ENCODE measurements at places on chromosomes 1 and 21.

DNA sequence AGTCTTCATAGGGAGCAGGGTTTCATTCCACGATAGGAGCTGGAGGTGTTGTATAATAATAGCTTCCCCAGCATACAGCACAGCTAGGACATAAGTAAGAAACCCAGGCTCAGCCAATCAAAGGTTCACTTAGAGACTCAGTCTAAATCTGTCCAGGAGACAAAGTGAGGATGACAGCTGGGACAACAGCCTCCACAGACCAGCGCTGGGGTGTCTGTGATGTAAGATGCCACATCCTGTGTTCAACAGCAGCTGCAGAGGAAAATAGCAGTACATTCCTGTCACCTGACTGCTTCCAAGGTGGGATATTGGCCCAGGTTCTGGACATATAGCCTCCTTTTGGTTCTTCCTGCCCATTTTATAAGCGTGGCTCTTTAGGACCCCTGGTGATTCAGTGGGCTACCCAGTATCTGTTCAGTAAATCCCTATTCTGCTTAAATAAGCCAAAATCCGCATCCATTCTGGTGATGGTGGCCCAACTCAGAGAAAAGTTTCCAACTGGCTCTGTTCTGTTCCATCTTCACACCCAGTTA is 176.8 kb upstream of the SYT6 start:
- DNase-seq = peak; percentile 32

DNA sequence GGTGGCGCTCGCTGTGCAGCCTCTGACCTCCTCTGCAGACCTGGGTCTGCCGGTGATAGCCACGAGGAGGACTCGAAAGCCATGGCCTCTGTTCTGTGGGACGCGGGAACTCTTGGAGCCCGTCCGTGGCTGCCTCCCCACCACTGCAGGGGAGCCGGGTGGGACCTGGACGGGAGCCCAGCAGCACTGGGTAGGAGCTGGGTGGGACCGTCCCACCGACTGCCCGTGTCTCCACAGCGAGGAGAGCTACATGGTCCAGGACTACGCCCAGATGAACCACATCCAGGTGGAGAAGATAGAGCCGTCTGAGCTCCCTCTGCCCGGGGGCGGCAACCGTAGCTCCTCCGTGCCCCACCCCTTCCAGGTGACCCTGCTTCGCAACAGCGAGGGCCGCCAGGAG is 23.7 kb downstream of the ARHGEF16 start:
- DNase-seq = no peak

DNA sequence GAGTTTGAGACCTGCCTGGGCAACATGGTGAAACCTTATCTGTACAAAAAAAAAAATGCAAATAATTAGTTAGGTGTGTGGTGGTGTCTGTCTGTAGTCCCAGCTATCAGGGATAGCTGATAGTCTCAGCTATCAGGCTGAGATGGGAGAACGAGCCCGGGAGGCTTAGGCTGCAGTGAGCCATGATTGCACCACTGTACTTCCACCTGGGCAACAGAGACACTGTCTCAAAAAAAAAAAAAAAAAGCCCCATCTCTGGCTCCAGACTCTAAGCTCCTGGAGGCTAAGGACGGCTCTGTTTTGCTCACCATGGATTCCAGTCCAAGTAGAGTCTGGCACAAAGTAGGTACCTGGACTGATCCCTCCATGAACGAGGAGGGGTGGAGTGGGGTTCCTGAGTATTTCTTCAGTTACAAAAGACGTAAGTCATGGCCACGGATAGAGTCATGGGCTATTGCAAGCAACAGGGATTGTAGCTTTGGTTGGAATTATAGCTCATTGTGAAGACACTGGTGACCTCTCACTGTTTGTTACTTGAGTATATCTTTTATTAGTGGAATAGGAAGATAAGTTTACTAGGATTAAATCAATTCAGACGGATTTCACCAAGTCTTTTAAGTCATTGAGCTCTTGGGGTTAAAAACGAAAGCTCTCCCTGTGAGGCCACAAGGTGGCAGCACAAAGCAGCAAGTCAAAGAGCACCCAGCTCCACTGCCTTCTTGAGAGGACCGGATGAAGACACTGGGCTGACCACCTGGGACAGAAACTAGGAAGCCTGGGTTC is 35.6 kb upstream of the TMEM61 start:
- DNase-seq = peak; percentile 83

DNA sequence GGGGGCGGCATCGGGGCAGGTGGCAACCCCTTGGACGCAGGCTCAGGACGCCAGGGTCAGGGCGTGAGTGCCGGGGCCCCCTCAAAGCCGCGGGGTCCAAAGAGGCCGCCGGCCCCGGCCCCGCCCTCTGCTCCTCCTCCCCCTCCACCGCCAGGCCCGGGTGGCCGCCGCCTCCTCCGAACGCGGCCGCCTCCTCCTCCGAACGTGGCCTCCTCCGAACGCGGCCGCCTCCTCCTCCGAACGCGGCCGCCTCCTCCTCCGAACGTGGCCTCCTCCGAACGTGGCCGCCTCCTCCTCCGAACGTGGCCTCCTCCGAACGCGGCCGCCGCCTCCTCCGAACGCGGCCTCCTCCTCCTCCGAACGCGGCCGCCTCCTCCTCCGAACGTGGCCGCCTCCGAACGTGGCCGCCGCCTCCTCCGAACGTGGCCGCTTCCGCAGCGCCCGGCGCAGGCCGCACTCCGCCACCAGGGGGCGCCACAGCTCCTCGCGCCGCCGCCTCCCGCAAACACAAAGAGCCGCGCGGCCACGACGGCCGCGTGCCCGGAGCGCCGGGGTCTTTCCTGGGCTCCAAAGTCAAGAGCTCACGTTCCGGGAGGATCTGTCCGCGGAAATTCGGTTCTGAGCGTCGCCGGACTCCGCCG is 19.3 kb upstream of the SAMD11 start:
- peak; percentile 92 for DNase-seq

GRCh38 chr1:77834771-77835334 is 53.6 kb upstream of the NEXN start:
- DNase-seq = no peak

DNA sequence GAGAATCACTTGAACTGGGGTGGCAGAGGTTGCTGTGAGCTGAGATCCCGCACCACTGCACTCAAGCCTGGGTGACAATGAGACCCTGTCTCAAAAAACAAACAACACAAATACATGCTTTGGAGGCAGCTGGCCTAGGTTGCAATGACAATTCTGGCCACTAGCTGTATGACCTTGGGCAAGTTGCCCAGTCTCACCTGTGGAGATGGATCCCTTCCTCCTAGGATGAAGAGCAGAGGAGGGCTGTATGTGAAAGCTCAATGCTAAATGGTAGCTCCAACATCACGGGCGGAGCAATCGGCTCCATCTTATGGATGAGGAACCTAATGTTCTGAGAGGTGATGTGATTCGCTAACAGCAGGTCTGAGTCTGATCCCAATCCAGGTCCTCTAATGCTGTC is 20.6 kb downstream of the ADORA1 start:
- DNase-seq = no peak

DNA sequence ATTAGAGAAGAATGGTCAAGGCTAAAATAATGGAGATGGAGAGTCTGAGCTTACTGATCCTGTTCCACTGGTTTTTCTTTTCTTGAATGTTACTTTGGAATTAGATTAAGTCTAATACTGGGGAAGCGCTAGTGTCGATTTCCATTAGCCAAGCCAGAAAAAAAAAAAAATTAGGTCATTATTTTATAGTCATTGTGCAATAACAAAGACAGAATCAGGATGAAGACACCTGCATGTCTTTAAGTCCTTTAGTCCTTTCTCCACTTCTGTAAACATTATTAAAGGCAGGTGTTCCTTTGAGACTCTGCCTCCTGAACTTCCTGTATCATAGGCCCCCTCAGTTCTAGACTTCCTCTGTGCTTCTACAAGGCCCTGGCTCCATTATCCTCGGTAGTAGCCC is 42.8 kb downstream of the MYSM1 start:
- DNase-seq = no peak

DNA sequence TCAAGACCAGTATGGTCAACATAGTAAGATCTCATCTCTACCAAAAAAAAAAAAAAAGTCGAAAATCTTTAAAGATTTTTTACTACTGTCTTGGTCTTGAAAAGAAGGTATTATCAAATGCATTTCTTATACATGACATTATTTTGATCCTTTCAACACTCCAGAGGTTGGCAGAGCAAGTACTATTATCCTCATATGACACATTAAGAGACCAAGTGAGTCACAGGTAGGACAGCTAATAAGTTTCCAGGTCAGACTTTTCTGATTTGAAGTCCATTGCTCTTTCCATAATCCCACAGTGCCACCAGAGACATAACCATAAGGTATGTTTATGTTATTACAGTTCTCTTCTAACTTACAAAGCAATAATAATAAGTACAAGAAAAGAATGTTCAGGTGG is 15.2 kb downstream of the DBT start:
- DNase-seq = no peak

GRCh38 chr21:45853703-45854342 is 127.7 kb upstream of the COL6A1 start:
- DNase-seq = no peak

GRCh38 chr1:66346873-66347272 is 187.1 kb upstream of the SGIP1 start:
- DNase-seq = no peak

- no peak for DNase-seq
These were observed 472.0 kb downstream of the SMYD3 start for GRCh38 chr1:246035060-246035541.

DNA sequence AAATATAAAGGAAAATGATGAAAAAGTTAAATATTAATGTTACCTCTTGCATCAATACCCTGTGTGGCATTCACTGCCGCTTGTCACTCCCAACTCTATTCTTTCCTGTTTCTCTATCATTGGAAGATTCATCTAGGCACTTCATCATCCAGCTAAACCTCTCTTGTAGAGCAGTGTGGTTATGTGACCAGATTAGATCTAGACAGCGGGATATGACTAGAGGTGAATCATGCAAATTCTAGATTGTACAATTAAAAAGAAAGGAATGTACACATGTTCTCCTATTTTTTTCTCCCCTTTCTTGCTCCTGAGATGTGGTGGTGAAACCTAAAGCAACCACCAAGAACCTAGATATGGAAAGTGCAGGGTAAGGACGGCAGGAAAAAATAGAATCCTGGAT is 174.1 kb downstream of the LBR start:
- DNase-seq = no peak

DNA sequence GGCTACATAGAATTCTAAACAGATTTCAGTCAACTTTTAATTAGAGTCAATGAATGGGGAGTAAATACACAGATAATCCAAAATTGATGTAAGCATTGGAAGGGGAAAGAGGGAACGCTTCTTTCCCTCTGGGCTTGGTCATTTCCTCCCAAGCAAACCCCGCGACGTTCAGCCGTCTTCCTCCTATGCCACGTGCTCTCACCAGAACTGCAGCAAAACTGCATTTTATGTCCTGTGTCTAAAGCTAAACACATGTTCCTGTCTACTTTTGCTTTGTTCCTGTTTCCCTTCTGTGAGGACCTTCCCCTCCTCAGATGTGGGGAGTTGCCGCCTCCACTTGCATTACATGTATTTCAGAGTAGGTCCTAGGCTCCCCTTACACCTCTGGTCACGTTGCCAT is 27.2 kb downstream of the UTP25 start:
- DNase-seq = no peak

- no peak for DNase-seq
These were observed 19.4 kb upstream of the SLAMF9 start for GRCh38 chr1:159973350-159973940.

GRCh38 chr1:151716771-151717631 is at the start of gene CELF3:
Gene CELF3 (minus strand): TSS chr1:151716803. CDS start chr1:151716020, 783 bp downstream.
- no peak for DNase-seq

- DNase-seq = no peak
These were observed 57.9 kb downstream of the SASS6 start for GRCh38 chr1:100074604-100075395.

DNA sequence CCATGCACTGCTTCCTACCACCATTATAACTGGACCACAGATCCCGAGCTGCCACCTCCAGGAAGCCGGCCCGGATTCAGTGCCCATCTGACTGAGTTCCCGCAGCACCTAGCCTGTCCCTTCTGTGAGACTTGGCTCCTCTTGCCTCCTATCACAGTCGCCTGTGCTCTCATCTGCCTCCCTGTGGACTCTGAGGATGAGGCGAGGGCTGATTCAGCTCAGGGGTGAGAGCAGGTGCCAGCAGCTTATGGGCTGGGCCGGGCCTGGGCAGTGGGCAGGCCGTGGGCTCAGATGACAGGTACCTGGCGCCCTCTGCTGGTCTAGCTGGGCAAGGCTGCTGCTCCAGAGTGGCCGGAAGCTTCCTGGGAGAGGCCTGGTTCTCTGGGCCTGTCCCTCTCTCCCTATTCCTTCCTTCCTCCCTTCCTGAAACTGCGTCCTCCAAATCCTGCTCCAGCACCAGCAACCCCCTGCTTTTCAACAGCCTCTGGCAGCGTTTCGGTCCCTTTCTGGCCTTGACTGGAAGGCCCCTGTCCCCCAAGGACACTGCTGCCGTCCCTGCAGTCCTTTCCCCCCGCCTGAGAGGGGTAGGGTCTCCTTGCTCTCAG is 17.3 kb upstream of the PCSK9 start:
- DNase-seq = peak; percentile 73

DNA sequence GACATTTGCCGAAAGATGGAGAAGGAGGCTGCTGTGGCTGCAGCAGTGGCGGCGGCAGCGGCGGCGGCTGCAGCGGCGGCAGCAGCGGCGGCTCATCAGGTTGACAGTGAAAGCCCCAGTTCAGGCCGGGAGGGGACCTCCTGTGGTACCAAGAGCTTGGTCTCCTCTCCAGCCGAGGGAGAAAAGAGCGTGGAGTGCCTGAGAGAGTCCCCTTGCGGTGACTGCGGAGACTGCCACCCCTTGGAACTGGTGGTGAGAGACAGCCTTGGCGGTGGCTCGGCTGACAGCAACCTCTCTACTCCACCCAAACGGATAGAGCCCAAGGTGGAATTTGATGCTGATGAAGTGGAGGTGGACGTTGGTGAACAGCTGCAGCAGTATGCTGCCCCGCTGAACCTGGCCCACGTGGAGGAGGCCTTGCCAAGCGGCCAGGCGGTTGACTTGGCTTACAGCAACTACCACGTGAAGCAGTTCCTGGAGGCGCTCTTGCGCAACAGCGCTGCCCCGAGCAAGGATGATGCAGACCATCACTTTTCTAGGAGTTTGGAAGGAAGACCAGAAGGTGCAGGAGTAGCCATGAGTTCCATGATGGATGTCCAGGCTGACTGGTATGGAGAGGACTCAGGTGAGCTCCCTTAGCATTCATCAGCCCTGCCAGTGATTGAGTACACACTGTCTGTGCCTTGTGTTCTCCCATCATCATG is 6.3 kb downstream of the ZBTB8B start:
- no peak for DNase-seq

- no peak for DNase-seq
These were observed 2.5 kb downstream of the MX2 start for GRCh38 chr21:41364308-41364707.
